ENCODE measurements at places on chromosomes 12 and 14.

DNA sequence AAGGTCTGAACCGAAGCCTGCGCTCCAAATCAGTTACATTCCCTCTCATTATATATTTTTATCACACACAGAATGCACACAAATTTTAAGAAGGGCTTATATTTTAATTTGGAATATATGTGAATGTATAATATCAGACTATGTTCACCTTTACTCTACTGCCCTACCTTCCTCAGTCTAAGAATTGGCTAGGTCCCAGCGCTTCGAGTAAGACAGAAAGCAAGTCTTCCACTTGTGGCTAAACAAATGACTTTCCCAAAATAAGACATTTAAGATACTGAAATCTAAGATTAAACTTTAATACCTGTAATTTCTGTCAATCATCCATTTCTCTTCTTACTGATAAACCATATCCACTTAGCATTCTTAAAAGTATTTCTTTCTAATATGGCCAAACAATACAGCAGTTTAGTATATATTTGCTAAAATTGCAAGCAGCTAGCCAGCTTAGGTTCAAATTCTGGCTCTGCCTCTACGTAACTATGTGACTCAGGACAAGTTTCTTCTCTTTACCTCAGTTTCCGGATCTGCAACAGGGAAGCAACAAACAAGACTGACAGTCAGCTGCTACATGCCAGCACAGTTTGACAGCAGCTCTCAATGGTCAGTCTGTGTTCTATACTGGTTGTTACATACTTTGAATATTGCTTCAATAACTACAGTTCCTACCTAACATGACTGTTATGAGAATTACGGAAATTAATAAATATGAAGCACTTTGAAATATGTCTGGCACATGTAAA is 2.0 kb downstream of the INTS13 start:
- no peak for DNase-seq

- no peak for DNase-seq
Measured at GRCh38 chr14:51520087-51520486, 131.6 kb upstream of the FRMD6 start.

DNA sequence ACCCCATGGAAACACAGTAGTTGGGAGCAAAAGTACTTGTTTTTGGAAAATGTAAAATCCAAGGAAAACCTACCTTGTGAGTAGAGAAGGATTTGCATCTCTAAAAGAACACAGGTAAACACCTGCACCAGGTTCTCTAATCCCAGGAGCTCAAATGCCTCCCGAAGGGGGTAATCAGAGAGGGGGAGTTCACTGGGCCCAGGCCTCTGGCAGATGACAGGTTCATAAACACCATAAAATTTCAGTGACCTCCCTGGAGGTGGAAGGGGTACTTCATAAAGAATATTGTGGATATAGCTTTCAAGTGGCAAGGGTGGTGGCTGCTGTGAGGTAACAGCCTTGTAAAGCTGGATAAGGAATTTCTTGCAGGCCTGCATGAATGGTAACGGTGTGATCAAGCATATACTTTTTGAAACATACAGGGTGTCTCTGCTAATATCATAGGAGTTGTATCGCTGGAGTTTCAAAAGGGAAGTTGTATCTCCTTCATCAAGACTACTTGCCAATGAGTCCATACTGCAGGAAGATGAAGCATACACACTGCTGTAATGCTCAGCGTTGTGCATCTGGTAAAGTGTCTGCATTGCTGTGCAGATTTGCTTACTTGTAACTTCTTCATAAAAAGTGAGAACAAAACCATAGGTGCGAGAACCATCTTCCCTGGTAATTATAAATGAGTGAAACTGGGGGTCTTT is 111.3 kb downstream of the DENND5B start:
- DNase-seq: peak; percentile 24

- peak; percentile 25 for DNase-seq
Measured at GRCh38 chr12:18824287-18824686, 86.4 kb downstream of the CAPZA3 start.

DNA sequence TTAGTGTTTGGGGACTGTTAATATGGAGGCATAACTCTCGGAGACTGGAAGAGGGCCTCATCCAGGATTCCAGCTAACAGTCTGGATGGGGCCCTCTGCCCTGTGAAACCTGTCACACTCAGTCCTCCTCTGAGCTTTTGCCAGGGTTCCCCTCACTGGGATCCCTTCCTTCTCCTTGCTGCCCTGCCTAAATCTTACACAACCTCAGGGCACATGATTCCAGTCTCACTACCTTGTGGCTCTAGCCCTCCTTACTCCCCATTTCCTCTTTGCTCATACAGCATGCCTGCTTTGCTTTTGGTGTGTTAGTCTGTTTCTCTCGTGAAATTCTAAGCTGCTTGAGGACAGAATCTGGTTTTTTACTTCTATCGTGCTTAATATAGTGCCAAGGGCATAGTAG is 942 bp upstream of the GSG1 start:
- DNase-seq: peak; percentile 87
